ENCODE measurements at places on chromosomes 2 and 18.
A peak's percentile ranks its signal among the peaks of the same experiment; 100 is the strongest.

- DNase-seq, result no peak
Observed at GRCh38 chr2:231397011-231397927, 1.8 kb downstream of the B3GNT7 start.

DNA sequence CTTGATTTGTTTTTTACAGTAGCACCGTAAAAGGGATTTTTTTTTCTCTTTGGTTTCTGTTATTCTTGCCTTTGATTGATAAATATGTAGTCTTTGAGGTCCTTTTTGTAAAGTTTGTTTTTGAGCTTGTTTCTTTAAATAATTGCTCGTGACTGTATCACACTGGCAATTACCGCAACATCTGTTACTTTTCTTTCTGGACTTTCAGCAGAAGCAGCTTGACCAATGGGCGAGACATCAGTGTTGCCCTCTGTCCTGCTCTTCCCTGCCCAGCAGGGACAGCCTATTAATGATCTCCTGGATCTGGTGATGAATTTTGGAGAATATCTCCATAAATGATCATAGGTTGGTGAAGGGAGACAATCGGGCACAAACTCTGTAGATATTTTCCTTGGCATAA is 74.9 kb downstream of the TDRD15 start:
- DNase-seq, result no peak

GRCh38 chr2:184564092-184564491 is 34.2 kb upstream of the ZNF804A start:
- no peak for DNase-seq

DNA sequence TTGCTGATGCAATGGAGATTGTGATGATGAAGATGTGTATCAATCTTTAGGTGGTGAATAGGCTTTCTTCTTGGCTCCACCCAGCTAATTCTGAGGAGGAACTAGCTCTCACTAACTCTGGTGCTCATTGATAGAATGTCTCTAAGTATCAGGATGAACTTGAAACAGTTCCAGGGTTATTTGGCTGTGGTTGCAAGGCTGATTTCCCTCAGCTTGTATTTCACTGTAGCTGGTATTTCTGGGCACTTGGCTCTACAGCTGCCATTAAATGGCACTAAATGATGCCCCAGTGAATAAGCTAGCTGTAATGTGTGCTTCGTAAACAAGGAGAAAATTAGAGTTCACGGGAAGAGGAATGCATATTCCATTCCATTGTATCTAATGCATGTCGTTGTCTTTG is 241.2 kb downstream of the RPIA start:
- DNase-seq, result no peak

DNA sequence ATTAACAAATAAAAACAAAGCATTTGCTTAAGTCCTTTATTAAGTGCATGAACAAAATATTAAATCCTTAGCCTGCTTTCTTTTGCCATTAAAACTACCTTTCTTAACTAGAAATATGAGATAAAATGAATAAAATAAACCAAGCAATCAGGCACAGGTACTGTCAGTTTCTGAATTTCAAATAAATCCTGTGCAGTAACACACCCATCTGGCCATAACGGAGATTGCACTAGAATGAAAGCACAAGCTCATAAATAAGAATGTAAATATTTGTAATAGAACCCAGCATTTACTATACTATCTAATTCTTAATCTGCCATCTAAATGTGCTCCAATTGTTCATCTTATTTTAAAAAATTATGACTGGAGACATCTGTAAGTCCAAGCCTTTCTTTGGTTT is 31.9 kb downstream of the PRKRA start:
- DNase-seq, result no peak

DNA sequence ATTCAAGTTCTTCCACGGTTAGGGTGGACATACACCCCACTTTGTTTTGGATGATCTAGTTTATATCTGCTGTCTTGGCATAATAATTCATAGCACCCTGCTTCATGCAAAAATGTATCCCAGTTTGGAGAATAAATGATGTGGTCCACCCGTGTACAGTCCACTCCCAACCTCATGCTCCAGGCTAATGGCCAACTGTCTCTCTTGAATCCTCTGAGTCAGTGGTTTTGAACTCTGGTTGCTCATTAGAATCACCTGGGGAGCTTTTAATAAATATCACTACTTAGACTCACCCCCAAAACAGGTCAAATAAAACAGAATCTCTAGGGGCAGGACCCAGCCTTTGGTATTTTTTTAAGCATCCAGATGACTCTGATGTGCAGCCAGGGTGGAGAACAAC is 78.5 kb downstream of the SDC1 start:
- no peak for DNase-seq

GRCh38 chr2:25618676-25619075 is 54.7 kb downstream of the DTNB start:
- no peak for DNase-seq

DNA sequence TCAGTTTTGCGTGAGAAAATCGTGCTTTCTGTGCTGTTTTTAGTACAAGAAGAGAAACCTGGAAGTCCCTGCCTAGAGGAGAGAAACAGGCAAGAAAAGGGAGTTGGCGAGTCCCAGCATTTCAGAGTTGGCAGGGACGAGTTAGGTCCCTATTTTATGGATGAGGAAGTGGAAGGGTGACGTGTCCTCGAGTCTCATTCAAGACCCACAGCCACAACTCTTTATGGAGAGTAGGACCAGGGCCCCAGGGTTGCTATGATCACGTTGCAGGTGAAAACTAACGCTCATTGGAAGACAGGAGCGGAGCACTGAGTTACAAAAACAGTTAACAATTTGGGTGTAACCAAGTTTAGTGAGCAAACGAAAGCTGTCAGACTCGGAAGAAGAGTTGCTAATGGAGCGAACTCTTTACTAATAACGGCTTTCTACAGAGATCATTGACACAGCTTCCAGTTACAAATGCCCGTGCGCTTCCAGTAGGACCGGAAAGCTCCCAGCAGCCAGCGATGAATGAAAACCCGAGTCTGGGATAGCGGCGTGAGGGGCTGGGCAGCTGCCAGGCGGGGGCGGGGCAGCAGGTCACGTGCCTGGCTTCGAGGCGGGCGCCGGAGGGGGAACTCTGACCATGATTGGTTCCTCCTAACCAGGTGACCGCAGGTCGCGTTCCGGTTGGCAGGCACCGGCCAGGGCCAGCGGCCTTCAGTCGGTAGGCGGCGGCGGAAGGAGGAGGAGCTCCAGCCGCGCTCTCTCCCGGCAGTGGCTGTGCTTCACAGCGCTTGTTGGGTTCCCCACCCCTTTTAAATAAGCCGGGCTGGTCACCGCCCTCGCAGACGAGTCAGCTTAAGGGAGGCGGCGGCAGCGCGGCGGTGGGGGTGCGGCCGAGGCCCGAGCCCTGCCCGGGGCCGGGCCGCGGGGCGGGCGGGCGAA is at the start of gene CCNYL1:
CCNYL1 (plus strand) TSS at position 827 of the 927 bp plus-strand sequence. CDS start 257 bp downstream, outside the sequence.
- DNase-seq, result peak; percentile 98

GRCh38 chr2:159075727-159076126 is 107.3 kb downstream of the TANC1 start:
- DNase-seq, result no peak

- DNase-seq, result peak; percentile 56
Observed at GRCh38 chr2:126634273-126634861, 21.6 kb upstream of the GYPC start.

GRCh38 chr2:53209679-53210458 is 557.7 kb upstream of the CHAC2 start:
- DNase-seq, result no peak

DNA sequence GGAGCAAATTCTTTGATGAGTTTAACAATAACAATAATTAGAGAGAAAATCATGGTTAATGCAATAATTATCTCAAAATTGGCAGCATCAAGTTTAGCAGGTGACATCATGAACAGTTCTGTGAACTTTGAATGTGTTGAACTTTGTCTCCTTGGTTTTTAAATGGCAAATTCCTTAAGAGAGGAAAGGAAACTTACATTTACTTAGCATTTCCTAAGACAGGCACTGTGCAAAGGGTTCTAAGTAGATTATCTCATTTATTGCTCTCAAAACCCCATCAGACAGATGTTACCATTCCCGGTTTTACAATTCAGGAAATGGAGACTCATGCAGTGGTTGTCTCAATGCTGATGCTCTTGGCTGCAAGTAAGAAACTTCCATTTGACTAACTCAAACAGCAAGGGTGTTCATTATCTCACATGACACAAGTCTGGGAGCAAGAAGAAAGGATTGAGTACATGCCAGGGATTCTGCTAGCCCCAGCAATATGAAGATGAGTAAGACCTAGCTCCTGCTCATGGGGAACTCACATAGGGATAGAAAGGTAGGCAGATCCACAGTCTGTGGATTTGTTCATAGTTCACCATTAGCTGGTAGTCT is 81.3 kb upstream of the ITGA6 start:
- DNase-seq, result no peak

- DNase-seq, result no peak
Observed at GRCh38 chr2:19671311-19671710, 230.5 kb downstream of the TTC32 start.

DNA sequence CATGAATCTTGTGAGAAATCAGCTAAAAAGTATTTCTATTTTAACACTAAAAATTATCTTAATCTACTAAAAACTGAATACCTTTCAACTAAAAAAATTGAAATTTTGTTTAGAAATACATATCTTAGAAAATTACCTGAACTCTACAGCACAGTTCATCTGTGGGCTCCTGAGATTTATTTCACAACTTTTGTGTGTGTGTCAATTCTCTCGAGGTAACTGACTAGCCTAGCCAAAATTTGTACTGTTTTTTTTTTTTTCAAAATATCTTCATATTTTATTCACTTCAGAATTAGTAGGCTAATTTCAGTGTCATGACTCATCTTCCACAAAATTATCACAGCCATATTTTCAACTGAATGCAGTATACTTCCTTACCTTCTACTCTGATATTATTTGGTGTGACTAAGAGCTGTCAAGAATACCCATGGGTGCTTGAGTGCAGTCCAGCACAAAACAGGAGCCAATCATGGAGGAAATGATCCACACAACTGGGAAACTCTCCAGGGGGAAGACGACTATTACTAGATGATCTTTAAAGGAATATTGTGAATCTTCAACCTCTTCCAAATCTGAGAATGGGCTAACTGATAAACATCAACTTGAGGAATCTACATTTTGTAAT is 174.6 kb downstream of the ZNF385B start:
- DNase-seq, result no peak

DNA sequence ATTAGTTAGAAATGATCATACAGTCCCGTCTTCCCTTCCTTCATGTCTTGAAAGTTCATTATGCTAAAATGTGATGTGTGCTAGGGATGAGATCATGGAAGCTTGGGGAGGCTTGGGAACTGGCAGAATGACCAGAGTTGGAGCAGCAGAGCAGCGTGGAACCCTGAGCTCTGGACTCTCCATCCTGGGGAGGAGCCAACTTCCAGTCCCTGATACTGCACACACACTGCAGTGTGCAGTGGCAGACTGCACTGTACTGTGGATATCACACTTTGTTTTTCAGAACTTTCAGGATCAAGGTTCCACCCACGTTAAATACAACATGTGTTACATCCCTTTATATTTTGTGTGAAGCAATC is 27.3 kb upstream of the GREB1 start:
- no peak for DNase-seq

GRCh38 chr18:45168866-45169600 is 446.2 kb upstream of the SLC14A2 start:
- DNase-seq, result no peak
